Stimulated activated CD4-positive, alpha-beta T cell treated with anti-CD3 and anti-CD28 coated beads, TNF-alpha, amount 100 ng/mL, for 48 hours (primary cell): ENCODE measurements at places on chromosomes 3 and 15.

- DNase-seq: no peak
Measured at GRCh38 chr3:28299705-28300104, 48.8 kb upstream of the ZCWPW2 start.

- DNase-seq: no peak
Measured at GRCh38 chr3:27861046-27862036, 139.2 kb upstream of the EOMES start.

DNA sequence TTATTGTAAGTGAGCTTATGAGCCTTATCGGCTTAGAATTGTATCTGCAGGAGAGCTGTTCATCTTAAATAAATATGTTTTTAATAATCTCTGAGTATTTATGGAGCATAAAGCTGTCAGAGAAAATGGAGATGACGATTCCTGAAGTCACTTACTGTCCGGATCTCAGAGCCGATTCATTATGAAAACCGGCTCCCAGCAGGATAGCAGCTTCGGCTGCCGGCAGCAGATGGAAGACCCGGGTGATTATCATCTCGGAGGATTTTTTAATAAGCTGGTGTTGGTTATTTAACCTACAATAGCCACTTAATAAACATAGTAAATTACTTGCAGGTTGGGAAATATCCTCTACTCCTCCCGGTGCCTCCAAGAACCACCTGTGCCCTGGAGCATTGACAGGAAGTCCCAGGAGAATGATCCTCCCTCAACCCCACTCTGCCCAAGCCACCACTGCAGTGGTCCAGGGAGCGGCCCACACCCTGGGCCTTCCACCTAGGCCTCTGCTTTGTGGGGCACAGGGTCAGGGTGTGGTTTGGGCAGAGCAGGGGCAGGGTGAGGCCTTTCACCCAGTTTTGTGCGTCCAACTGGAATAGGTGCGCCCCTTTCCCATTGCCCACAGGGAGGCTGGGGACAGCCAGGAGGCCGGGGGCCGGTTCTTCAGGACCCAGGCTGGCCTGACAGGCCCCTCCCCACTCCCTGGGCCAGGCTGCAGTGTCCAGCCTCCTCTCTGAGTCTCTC lies 42.2 kb upstream of the PRR23E start:
- no peak for DNase-seq

- DNase-seq: no peak
Measured at GRCh38 chr3:185207481-185207880, 46.4 kb downstream of the EHHADH start.

GRCh38 chr3:81769299-81769698 lies 7.9 kb upstream of the GBE1 start:
- no peak for DNase-seq

DNA sequence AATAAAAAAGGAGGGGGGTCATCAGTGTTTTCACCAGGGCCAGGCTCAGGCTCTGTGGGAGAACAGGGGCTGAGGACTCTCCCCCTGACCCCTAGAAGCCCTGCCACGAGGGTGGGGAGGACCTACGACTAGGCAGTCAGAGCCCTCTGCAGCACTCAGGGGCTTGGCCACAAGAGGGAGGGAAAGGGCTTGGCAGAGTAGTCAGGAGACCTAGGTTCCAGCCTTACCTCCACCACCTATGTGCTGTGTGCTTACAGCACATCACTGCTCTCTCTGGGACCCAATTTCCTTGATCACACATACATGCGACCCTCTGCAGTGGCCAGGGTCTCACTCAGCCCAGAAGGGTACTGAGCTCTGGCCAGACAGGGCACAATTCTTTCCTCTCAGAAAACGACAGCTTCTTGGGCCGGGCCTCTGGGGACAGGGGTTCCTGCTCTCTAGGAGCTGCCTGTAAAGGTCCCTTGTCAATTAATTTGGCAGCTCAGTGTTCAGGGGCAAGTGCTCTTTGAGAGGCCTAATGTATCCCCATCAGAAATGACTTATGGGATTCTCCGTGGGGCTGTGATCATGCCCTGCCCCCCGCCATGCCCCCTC lies 16.4 kb upstream of the SKIC8 start:
- no peak for DNase-seq

DNA sequence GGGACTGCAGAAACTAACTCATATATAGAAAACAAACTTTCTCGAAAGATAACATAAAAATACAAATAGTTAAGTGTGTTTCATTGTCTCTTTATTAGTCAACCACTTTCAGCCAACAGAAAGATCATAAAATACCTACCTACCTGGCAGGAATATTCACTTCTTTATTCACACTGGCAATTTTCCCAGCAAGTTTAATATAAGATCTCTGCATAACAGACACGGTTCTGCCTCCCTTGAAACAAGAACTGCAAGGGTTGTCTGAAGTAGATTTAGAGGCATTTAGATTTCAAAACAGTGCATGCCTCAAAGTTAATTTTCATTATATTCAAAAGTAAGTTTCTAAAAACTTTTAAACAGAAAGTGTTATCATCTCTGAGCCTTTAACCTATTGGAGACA lies 7.1 kb downstream of the NPTN start:
- no peak for DNase-seq

DNA sequence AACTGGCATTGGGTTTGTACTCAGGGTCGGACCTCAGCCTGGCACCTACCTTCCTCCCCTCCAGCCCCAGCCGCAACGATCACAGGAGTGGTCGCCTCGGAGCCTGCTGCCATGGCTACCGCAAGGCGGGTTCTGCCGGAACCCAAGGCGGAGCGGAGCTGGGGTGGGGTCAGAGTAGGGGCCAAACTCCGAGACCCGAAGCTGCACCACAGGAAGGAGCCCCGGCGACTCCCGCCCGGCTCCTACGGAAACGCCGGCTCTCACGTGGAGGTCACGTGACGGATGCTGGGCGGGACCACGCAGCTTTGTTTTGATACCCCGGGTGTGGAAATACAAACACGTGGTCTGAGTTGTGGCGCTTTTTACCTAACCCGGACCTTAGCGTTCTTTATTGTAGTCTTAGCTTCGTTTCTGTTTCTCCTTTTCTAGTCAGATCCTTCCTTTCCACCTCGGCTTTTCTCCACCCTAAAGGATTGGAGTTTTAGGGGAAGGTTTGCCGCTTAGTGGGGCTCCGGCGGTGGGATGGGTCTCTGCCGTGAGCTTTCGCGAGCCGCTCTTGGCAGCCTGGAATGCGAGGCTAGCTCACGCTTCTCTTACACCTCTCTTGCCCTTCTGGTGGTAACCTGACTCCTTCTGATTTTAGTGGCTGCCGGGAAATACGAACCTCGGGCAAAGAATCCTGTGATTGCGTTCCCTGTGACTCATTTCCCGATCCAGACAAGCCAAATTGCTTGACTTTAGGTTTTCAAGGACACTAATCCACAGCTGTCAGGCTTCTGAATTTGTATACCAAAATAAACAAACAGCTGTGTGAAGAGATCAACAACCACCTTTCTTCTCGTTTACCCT lies at the start of gene HSPBAP1:
Gene HSPBAP1, minus strand, starts transcription at position 264 of the 849 bp plus-strand sequence. Its CDS starts 151 bp downstream, at position 113.
- DNase-seq: peak; percentile 71

DNA sequence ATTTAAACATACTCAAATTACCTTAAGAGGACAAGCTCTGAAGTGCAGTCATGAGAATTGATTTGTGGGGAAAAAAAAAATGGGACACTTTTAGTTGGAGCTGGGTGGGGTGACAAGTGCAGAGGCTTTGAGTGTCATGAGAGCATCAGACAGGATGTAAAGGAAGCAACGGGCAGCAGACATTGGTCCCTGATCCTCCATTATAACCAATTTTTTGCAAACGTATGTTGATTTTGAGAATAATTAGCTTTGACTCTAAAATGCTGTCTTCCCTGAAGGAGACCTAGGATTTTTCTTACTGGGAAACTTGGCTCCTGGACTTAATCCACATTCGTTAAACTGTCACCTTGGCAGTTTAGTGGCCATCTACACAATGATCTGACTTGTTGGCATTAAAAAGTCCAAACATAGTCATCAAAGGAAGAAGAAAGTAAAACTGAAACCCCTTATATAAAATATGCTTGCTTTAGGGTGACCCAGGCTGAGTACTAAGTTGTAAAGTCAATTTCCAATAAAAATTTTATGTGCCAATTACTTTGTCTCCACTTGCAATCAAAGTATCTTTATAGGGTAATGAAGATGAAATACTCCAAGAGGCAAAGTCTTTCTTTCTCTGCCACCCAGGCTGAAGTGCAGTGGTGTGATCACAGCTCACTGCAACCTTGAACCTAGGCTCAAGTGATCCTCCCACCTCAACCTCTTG lies 45.6 kb downstream of the BCL2L10 start:
- no peak for DNase-seq

- no peak for DNase-seq
Measured at GRCh38 chr15:91660174-91660649, 193.3 kb upstream of the SLCO3A1 start.

GRCh38 chr15:84929795-84930603 lies 45.5 kb downstream of the SLC28A1 start:
- no peak for DNase-seq

GRCh38 chr3:149646181-149646766 lies 11.6 kb downstream of the WWTR1 start:
- no peak for DNase-seq

GRCh38 chr3:62873451-62873760 lies 1.8 kb downstream of the CADPS start:
- no peak for DNase-seq

GRCh38 chr15:82621970-82622369 lies 25.2 kb downstream of the CPEB1 start:
- no peak for DNase-seq

GRCh38 chr3:184578822-184579221 lies 17.2 kb downstream of the EPHB3 start:
- DNase-seq: no peak

DNA sequence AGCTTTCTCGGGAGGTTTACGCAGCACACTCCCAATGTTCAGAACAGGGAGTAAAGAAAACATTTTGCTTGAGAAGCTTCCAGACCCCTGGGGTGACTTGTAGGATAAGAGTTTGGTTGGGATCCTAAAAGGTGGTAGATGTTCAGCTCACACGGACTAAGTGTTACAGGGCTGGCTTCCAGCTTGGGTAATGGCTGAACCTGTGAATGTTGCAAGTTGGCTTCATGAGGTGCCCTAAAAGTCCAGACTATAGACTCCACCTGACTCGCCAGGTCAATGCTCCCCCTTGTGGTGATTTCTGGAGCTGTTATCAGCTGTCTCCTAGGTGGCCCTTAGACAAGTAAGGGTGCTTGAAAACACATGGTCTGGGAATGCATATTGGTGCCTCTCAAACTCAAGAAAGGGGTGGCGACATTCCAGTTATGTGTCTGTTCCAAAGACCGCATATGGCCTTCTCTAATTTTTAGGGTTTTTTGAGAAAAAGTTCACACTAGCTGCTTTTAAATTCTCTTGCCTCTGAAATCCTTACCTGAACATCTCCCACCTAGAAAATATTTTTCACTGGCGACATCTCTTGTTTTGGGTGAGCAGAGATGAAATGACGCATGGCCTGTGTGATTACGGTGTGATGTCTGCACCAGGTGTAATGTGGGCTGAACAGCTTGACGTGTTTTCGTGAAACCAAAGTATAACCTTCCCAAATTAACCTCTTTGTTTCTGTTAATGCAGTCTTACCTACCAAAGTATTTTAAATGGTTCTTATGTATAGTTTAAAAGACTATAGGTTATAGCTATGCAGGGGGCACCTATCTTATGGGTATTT lies 175.7 kb upstream of the KBTBD8 start:
- peak; percentile 37 for DNase-seq

GRCh38 chr3:47469616-47470015 lies 6.1 kb downstream of the SCAP start:
- no peak for DNase-seq

DNA sequence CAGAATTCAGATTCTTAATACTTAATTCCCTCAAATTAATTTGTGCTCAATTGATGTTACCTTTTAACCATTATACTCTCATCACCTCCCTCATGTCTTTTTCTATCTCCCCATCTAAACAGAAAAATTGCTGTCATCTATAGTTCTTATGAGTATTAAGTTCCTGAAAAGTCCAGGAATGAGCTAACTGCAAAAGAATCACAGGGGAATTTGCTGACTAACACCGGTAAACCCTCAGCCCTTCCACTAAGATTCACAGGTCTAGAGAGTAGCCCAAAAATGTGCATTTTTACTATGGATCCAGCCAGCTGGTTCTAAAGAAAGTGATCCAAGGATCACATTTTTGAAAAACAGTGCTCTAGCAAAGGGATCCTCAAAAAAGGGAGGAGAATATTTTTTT lies 67.0 kb downstream of the SETD2 start:
- DNase-seq: no peak

DNA sequence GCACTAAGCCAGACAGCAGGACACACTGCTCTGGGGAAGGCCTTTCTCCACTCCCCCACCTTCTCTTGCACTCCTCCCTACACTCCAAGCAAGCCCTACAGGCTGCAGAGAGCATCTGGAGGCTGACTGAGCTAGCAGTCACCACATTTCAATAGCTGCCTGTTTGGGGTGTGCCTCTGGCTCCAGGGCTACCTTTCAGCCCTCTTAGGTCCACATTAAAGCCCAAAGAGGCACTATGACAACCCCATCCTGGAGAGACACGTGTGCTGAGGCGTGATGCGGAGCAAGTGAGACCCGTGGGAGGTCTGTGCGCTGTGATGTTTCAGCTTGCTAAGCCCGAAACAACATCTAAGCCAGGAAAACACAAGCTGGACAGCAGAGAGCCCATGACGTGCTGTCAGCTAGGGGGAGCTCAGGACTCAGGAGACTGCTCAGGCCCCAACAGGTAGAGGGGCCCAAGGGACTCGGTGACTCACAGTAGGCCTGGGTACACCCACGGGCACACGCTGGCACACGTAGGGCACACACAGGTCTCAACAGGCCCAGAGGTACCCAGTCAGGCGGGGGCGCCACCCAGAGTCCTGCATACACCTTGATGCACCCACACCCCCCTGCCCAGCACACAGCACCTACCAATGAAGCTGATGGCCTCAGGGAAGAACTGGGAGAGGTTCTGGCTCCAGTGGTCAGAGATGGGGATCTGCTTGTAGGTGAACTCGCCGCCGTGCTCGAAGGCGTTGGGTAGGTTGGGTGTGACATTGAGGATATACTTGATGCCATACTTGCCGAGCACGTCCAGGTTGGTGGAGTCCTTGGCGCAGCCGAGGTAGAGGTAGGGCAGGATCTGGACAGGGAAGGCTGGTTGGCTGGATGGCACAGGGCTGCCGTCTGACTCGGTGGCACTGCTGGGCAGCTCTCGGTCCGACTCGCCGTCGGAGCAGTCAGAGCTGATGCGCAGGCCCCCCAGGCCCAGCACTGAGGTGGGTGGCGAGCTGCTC lies 2.8 kb downstream of the DUSP7 start:
- no peak for DNase-seq

GRCh38 chr3:82927309-82928253 lies 1166.1 kb upstream of the GBE1 start:
- DNase-seq: no peak

- DNase-seq: no peak
Measured at GRCh38 chr3:40800343-40800742, 275.6 kb downstream of the ZNF621 start.

GRCh38 chr3:179088306-179088705 lies 16.7 kb upstream of the ZMAT3 start:
- no peak for DNase-seq
